Activated CD8-positive, alpha-beta memory T cell treated with anti-CD3 and anti-CD28 coated beads for 48 hours (primary cell): ENCODE measurements at places on chromosomes 16 and 17.

GRCh38 chr17:37608351-37609169 is 658 bp downstream of the SYNRG start:
- DNase-seq = no peak

DNA sequence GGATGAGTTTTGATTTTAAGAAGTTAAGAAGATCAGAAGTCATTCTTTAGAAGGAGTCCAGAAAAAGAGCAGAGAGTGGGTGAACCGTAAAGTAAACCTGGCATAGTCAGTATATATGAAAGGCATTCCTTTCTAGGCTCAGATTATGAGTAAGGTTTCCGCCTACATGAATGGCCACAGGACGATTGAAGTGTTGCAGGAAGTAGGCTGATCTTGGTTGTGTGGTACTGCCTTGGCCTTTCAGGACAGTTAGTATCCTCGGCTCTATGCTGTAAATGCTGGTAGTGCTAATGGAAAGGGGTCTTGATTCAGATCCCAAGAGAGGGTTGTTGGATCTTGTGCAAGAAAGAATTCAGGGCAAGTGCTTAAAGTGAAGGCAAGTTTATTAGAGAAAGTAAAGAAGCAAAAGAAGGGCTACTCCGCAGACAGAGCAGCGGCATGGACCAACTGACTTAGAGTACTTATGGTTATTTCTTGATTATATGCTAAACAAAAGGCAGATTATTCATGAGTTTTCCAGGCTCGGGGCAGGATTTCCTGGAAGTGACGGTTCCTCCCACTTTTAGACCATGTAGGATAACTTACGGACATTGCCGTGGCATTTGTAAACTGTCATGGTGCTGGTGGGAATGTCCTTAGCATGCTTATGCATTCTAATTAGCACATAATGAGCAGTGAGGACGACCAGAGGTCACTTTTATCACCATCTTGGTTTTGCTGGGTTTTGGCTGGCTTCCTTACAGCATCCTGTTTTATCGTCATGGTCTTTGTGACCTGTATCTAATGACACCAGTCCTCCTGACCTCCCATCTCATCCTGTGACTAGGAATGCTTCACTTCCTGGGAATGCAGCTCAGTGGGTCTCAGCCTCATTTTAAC is 164.8 kb downstream of the SNX29 start:
- no peak for DNase-seq

DNA sequence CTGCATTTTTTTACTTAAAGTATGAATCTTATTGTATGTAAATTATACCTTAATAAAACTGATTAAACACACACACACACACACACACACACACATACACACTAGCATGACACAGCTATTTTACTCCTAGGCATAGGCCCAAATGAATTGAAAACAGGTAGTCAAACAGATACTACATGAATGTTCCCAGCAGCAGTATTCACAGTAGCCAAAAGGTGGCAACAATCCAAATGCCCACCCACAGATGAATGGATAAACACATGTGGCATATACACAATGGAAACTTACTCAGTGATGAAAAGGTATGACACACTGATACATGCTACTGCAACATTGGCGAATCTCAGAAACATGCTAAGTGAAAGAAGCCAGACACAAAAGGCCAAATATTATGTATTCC is 223.5 kb downstream of the CYB561 start:
- DNase-seq = no peak

DNA sequence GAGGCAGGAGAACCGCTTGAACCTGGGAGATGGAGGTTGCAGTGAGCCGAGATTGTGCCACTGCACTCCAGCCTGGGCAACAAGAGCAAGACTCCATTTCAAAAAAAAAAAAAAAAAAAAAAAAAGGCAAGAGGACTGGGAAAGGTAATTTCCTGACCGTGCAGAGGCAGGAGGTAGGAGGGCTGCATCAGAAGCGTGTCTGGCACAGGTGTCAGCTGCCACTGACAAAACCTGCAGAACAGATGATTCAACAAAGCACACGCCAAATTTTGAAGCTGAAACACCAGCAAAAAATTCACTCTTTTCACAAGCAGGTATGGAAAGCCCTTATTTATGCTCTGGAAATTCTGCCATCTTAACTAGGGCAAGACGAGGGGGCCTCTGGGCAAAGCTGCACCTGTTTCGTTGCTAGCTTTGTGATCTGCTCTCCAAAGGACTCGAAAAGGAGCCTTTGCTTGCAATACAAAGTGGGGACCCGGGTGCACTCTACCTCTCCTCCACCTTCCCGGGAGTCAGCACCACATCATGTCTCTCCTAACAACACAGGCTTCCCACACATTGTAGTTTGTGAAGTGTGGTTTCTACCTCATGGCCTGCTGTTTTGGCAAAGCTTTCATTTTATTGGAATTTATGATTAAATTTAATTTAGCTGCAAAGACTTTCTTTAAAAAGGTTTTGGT is 33.7 kb downstream of the USP22 start:
- DNase-seq = no peak

DNA sequence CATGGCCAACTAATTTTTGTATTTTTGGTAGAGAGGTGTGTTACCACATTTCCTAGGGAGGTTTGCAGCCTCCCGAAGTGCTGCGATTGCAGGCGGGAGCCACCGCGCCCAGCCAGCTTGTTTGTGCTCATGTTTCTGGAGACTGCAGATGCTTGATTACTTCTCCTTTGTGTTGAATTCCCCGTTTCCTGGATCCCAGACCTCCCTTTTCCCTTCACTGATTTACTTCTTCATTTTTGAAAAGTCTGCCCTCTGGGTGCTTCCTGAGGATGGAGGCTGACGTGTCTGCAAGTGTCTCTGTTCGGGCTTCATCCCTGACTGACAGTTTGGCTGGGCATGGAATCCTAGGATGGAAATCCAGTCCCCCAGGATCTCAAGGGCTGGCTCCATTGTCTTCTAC is 7.0 kb upstream of the TRIM47 start:
- no peak for DNase-seq

DNA sequence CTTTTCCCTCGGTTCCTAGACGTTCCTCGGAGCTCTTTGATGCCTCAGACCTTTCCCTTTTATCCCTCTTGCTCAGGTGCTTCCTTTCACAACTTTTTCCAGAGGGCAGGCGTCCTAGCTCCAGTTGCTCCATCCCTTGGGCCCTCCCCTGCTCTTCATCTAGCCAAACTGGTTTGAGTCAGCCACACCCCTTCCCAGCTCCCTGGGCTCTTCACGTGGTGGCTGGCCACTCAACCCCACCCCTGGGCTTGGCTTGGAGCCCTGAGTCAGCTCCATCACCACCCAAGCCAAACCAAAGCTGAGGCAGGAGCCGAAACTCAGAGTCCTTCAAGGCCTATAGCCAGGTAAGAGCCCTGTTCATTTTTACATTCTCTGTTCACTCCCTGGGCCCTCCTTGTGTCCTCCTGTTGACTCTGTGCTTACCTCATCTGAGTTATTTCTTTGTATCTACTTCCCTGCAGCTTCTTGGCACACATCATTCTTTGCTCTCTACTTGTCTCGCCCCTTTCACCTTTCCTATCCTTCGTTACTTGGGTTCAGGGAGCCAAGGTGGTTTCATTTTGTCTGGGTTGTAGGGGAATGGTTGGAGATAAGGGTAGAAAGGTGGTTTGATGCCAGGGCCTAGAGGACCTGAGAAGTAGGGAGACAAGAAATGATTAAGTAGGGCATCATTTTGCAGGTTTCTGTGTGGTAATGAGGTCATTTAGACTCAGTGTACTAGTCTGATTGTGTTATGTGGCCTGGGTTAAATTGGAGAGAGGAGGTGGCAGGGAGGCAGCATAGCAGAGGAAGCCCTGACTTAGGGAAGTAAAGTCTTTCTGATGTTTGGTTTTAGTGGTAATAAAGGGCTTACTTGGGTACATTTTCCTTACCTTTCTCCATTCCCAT is 7.6 kb upstream of the PHKG2 start:
- no peak for DNase-seq

DNA sequence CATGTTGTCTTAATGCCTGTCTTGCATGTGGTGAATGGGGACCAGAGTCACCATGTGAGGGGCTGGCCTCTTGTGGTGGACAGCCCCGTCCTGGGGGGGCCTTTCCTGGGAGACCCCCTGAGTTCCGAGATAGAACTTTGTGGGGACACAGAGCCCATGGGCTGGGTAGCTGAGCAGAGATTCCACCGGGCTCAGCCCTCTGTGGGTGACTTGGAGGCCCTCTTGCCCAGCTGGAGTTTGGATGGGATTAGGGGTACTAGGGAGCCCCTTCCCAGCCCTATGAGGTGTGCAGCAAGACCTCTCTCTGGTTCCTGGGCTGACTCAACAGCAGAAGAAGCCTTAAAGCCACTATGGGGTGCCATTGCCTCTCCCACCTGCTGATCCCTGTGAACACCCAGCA is 38.1 kb downstream of the MRC2 start:
- DNase-seq = no peak

GRCh38 chr17:78728495-78728894 is 53.6 kb downstream of the CYTH1 start:
- no peak for DNase-seq

DNA sequence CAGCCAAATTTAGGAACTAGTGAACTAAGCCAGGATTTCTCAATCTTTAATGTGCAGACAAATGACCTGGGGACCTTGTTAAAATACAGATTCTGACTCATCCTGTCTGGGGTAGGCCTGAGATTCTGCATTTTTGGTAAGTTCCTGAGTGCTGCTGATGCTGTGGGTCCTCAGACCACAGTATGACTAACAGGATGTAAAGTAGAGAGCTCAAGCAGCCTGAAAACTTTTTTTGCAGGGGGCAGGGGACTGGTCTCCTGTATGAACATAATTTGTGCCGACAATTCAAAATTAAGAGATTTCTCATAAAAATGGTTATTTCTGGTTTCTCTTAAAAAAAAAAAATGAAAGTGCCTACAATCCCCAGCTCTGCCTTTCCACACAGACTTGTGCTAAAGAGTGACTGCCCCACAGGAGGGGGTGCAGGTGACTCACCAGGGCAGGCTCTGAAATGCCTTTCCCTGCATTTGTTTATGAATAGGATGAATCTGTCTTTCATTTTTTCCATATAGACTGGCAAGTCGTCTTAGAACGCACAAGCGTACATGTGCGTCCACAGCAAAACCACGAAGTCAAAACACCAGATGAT is 271.5 kb downstream of the PHKB start:
- DNase-seq = no peak

DNA sequence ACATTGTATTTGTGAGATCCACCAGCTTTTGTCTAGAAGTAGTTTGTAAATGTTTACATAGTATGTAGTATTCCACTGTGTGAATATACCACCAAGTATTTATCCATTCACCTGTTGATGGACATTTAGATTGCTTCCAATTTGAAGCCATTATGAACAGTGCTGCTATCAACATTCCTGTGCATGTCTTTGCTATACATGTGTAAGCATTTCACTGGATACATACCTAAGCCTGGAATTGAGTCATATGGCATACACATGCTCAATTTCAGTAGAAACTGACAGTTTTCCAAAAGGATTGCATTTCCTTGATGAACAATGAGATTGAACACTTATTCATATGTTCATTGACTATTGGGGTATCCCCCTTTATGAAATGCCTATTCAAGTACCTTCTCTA is 540.6 kb upstream of the SOX9 start:
- no peak for DNase-seq

- DNase-seq = no peak
Observed at GRCh38 chr17:64741038-64741641, 79.0 kb upstream of the SMURF2 start.

DNA sequence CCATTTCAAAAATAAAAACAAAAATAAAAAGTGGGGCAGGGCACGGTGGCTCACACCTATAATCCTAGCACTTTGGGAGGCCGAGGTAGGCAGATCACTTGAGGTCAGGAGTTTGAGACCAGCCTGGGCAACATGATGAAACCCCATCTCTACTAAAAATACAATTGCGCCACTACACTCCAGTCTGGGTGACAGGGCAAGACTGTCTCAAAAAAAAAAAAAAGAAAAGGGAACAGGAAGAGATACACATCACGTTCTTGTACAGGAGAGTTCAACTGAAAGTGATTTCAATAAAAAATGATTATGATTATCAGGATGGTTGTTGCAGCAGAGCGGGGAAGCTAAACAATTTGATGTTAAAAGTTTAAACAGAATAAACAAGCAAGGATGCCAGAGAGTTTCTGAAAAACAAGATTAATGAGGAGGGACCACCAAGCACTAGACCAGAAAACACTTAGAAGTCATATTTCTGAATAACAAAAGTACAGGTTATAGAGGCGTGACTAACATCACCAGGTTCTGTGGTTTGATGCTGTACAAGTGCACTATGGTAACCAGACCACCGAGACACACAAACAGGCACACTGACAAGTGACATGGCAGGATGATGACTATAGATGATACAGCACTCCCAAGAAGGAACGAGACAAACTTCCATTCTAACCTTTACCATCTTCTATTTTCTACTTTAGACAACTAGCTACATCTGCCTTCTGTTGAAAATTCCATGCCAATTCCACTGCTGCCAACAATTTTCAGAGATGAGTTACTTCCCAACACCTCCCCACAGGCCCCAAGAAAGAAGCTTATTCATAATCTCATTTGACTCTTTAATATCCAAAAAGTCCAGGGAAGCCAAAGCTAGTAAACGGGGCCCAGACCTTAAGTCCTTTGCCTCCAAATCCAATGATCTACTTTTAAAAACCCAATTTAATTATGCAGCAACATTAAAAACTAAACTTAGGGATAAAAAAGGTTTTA is 11.8 kb downstream of the DNAJA2 start:
- DNase-seq = no peak

DNA sequence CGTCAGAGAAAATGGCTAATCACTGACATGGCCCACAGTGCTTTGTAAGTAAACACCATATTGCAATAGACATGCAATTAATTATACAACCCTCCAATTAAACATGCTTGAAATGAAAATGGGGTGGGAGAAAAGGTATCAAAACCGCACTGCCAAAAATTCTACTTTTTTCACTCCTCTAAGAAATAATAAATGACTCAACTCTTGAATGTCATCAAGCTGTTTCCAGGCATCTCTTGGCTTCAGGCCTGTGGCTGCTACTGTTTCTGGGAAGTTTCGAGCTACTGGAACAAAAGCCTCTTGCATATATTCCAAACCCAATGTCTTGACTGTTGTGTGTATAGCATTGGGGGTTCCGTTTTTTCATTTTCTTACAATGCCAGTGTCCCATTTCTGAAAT is 412.6 kb downstream of the RBFOX1 start:
- no peak for DNase-seq
